ENCODE measurements at places on chromosomes 7 and 10.

- no peak for DNase-seq
Observed at GRCh38 chr7:115635376-115635775, 395.2 kb downstream of the TFEC start.

GRCh38 chr7:1422512-1423263, 36.6 kb downstream of the MICALL2 start:
- no peak for DNase-seq

DNA sequence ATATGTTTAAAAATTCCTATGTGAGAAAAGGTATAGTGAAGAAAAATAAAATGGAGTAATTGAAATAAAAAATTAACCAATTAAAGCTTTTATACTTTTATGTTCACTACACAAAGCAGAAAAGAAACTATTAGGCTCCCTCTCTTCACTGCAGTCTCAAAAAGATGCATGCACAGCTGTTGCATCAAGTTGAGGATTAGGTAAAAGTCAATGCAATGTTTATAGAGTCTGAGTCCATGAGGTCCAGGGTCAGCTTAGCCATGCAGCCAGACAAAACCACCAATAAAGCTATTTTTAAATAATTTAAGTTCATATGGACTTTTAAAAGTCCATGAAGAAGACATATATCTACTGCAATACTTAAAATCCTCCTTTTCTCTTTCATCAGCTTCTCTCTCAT, 31.1 kb upstream of the ING3 start:
- DNase-seq = no peak

GRCh38 chr7:50477640-50478039, 27.5 kb upstream of the FIGNL1 start:
- DNase-seq = no peak

DNA sequence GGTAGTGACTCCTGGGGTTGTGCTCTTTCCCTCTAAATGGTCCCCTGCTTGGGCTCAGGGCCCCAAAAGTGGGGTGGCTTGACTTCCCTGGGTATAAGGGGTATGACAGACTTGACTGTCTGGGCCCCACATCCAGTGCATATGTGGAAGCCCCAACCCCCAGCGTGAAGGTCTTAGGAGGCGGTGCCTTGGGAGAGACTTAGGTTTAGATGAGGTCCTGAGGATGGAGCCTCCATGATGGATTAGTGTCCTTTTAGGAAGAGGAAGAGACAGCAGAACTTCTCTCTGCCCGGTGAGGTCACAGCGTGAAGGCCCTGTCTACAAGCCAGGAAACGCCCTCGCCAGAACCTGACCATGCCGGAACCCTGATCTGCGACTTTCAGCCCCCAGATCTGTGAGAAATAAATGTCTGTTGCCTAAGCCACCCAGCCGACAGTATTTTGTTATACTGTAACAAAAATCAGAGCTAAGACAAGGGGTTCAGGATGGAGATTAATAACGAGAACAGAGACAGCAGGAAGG, 23.8 kb downstream of the PODXL start:
- DNase-seq = no peak

GRCh38 chr7:111730476-111731300, 168.4 kb upstream of the IMMP2L start:
- no peak for DNase-seq

DNA sequence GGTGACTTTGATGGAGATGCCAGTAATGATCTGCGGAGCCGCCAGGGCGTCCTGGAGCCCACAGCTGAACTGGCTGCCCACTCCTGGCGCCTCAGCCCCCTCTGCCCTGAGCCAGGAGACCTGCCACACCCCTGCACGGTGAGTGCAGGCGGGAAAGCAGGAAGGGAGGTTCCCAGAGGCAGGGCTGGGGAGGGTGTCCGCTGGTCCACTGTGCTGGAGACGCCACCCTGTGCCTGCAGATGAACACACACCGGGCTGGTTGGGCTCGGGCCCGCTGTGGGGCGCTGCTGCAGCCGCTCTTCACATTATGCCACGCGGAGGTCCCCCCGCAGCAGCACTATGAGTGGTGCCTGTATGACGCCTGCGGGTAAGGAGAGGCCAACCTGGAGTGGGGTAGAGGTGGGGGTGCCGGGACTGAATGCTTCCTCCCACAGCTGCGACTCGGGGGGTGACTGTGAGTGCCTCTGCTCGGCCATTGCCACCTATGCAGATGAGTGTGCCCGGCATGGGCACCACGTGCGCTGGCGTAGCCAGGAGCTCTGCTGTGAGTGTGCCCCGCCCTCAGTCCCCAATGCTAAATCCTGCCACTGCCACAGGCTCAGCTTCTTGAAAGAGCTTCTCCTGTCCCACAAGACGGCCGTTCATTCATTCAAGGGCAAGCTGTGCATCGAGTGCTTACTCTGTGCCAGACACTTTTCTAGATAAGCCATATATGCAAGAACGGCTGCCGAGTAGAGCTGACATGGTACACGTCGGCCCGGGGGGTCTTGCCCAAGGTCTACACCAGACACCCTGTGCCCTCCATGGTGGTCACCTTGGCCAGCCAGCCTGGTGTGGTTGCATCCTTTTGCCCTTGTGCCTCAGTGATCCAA, 14.3 kb upstream of the ZNF467 start:
- DNase-seq = no peak

DNA sequence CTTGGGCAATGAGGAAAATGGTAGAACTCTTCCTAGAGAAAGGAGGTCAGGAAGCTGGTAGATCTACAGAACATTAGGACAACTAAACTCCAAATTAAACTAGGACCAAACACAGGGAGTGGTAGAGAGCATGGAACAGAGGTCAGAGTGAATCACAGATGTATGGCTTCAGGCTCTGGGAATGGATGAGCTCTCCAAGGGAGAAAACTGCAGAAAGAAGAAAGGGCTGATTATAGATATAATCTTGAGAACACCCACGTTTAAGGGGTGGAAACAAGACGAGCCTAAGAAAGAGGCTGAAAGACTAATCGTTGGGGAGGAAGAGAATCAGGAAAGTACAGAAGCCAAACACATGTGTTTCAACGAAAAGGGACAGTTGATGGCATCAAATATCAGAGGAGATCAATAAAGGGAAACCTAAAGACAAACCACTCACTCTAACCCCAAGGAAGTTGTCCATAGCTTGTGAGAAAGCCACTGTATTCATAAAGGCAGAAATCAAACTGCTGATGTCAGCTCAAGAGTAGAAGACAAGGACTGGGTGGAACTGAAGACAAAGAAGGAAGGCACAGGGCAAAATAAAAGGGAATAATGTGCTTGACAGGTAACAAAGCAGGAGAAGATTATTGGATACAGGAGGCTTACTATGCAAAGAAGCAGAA, 41.4 kb downstream of the NUDCD3 start:
- DNase-seq = no peak

- DNase-seq = no peak
Observed at GRCh38 chr10:42928064-42928463, 145.5 kb downstream of the BMS1 start.

DNA sequence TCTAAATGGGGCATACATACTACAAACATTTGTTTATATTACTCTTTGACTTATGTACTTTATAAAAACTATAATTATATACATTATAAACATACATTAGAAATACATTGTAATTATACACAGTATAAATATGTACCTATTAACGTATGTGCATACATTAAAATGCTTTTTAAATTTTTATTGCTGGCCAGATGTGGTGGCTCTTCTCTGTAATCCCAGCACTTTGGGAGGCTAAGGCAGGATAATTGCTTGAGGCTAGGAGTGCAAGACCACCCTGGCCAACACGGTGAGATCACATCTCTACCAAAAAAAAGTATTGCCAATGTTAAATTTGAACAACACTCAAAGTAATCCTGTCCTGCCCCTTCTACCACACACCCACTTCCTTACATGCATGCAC, 1037.0 kb downstream of the GRM8 start:
- no peak for DNase-seq

- no peak for DNase-seq
Observed at GRCh38 chr10:121580276-121581116, 17.7 kb downstream of the FGFR2 start.

DNA sequence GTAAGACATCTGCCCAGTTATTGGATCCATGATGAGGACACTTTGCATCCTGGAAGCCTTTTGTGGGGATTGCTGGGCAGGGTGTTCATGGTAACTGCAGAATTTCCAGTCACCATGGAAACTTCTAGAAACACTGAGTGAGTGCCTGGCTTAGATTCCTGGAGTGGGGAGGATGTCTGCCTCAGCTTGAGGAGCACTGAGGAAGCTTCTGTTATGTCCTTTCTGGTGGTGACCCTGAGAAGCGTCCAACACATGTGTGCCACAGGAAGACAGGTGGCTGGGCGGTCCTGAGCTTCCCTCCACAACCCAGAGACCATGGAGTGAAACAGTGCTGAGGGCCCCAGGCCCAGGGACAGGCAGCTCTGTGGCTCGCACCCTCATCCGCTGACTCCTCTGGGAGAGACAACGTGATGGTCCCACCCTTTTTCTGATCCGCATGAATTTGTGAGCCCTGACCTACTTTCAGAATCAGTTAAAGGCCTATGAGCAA, 191.8 kb upstream of the CXCL12 start:
- no peak for DNase-seq

DNA sequence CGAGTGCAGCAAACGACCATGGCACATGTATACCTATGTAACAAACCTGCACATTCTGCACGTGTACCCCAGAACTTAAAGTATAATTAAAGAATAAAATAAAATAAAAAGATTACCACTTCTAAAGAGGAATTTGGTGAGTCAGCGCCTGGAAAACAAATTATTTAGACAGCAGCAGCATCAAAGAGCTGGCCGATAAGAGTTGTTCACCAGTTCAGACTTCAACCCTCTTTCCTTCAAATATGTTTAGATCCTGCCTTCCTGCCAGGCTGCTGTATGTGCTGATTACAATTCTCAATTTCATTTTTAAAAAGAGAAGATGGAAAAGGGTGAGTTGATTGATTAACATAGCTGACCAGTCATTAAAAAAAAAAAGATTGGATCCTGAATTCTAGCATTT, 672.0 kb upstream of the NRP1 start:
- no peak for DNase-seq

GRCh38 chr7:22791204-22792158, 31.2 kb downstream of the TOMM7 start:
- DNase-seq = no peak

Data from activated CD4-positive, alpha-beta T cell treated with anti-CD3 and anti-CD28 coated beads for 24 hours (primary cell).